ENCODE measurements at places on chromosomes 12 and 14. TPM values are rescaled to one million over a fixed set of nuclear protein-coding genes. Genes with fewer than 3 reads are reported as not detected.

Gene RDH11
- 61.0 TPM for total RNA-seq

Gene KRT2
- total RNA-seq: not detected

Gene CALCOCO1
- 18.9 TPM for total RNA-seq

Gene ART4
- not detected for total RNA-seq

Gene SERPINA6
- total RNA-seq: 1.4 TPM

Gene PTPRR
- total RNA-seq: 0.30 TPM

Gene TWF1
- 77.1 TPM for total RNA-seq

Gene SENP1
- total RNA-seq: 11.8 TPM

Gene POU6F1
- total RNA-seq: 2.8 TPM

Gene ARMH4
- 0.49 TPM for total RNA-seq

Gene AMN
- 0.39 TPM for total RNA-seq

Gene VAMP1
- total RNA-seq: 11.9 TPM

Gene BMP4
- 1.6 TPM for total RNA-seq

Gene USP44
- total RNA-seq: 0.07 TPM
